ENCODE measurements at places on chromosomes 16 and 17.

DNA sequence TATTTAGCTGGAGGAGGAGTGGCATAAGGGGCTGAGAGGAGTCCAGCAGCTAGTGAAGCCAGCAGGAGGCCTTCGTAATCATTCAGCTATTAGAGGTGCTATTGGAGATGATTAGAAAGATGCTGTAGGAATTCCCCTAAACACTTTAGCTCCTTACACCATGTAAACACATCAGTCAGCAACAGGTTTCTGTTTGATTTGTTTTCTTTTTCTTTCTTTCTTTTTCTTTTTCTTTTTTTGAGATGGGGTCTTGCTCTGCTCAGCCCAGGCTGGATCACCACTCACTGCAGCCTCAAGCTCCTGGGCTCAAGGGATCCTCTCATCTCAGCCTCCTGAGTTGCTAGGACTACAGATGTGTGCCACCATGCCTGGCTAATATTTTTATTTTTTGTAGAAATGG is 10.6 kb upstream of the SEPHS2 start:
- no peak for DNase-seq

DNA sequence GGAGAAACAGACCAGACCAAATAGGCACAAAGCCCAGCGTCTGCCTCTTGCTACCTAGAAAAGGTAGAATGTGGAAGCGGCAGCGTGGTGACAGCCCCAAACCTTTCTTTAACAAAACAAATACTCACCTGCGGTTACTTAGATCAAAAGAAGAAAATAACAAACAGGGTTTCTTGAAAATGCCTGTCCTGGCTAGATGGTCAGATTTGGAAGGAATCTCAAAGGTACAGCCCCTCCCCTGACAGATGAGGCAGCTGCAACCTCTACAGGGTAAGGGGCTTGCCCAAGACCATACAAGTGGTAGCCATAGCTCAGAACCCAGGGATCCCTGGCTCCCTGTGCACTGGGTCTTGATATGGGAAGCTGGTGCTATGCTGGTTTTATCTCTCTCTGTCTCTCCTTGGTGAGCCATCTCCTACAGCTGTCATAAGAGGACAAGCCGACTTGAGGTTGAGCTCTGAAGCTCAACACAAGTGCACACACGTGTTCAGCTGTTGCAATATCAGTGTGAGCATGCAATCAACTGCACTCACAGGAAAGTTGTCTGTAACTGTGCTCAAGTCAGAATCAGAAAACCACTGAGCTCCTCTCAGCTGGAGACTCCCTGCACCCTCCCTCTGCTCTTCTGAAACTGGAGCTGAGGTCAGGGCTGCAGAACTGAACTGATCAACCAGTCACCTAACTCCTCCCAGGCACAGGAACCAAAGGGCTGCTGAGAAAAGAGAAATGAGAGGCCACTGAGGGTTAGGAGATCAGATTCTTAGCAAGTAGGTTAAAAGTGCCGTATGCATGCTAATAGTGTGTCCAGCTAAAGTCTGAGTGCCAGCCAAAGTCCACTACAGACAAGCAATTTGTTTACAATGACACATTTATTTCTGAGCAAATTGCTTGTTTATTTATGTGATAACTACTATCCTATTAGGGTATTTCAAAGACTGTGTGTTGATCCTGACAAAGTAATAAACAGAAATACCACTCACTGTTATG is 6.1 kb upstream of the RNF157 start:
- peak; percentile 21 for DNase-seq

- no peak for DNase-seq
Measured at GRCh38 chr16:27894386-27894785, 169.1 kb downstream of the GSG1L start.

DNA sequence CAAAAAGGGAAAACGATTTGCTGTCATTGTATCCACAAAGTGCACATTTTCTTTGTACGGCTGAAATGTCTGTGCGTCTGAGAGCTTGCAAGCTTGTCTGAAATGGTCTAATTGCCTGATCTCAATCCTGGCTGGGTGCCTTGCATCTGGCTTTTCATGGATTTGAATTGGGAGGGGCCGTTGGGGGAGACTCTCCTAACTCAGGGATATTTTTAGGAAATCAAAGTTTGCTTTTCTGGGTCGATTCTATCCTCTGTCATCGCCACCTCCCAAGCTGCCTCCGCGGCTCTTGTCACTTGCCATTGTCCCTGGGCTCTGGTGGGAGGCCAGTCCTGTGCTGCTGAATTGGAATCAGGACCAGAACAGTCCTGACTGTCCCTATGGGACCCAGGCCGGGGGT is 33.3 kb upstream of the MGAT5B start:
- DNase-seq = no peak

DNA sequence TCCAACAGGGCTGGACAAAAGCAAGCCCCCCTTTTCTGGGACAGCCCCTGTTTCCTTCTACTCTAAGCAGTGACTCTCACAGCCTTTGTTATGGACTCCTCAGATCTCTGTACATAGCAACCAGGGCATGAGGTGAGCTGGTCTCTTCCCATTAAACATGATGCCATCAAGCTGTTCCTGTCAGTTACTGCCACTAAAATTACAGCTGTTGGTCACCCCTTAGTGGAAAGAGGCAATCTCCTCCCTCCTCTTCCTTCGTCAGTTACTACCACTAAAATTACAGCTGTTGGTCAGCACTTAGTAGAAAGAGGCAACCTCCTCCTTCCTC is 95.2 kb upstream of the SMIM36 start:
- DNase-seq = no peak

- no peak for DNase-seq
Measured at GRCh38 chr16:88593489-88593888, 23.3 kb downstream of the ZC3H18 start.

DNA sequence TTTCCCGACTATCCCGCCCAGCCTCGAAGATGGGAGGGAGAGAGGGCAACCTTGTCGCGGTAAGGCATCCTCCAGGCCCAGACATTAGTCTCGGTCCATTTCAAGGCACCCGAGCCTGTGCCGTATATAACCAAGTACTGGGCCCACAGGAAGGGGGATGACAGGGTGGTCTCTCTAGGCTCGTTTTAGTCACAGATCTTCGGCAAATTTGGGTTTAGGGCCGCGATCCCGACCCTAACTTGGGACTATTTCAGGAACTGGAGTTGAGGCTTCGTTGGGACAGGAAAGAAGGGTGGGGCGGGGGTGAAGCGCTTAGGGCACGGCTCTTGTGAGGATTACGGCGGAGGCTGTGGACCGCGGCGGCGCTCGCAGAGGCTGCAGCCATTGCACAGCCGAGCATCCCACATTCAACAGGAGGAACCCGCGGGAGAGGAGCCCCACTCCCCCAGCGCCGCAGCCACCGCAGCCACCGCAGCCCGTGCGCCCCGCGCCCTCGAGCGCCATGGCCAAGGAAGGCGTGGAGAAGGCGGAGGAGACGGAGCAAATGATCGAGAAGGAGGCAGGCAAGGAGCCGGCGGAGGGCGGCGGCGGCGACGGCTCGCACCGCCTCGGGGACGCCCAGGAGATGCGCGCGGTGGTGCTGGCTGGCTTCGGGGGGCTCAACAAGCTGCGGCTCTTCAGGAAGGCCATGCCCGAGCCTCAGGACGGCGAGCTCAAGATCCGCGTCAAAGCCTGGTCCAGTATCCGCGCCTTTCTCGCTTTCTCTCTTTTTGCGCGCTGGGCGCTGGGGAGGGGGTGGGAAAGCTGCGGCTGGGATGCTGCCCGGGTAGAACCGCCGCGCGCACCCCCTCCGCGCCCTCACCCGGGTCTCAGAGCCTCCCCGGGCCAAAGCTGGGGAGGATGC is at the start of gene VAT1L:
VAT1L (plus strand) TSS at position 384 of the 904 bp plus-strand sequence; CDS start at position 503, 119 bp downstream.
- no peak for DNase-seq

- no peak for DNase-seq
Measured at GRCh38 chr16:19131825-19132218, 18.1 kb downstream of the ITPRIPL2 start.

- no peak for DNase-seq
Measured at GRCh38 chr17:31211352-31212012, 85.6 kb downstream of the OMG start.

- no peak for DNase-seq
Measured at GRCh38 chr17:15501282-15501681, 33.9 kb upstream of the CDRT4 start.

- DNase-seq = no peak
Measured at GRCh38 chr16:1773703-1774447, 941 bp upstream of the MRPS34 start.

DNA sequence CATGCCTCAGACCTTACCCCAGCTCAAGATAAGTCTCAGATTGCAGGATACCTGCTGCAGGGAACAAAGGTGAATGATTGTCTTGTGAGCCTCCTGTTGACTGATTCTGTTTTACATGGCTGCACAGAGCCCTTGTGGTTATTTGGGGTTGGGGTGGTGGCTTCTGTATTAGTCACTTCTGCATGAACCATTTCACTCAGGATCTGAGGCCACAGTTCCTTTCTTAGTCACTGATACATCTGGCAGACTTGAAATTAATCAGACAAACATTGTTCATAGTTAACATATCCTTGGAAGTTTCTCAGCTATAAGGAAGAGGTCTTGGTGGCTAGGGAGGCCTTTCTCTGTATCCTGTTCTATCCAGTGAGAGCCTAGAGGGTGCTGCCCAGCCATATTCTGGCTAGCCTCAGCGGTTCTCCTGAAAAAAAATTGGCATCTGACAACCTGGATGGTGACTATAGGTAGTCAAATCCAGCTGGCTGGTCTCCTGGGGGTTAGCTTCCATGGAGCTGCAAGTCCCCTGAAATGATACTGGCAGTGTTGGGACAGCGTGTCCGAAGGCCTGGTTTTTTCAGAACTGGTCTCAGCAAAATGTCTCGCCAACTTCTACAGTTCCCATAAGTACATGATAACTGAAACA is 8.4 kb upstream of the PLK1 start:
- DNase-seq = no peak

DNA sequence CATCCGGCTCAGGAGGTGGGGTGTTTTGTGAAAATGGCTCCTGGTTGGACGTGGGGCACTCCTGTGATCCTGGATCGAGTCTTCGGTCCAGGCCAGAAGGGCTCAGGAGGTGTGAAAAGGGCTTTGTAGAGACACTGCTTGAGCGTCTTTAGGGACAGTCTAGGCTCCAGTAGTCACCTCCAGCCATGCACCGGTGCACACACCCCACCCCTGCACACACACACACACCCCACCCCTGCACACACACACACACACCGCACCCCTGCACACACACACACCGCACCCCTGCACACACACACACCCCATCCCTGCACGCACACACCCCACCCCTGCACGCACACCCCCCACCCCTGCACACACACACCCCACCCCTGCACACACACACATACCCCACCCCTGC is 19.1 kb downstream of the CHMP1A start:
- no peak for DNase-seq

DNA sequence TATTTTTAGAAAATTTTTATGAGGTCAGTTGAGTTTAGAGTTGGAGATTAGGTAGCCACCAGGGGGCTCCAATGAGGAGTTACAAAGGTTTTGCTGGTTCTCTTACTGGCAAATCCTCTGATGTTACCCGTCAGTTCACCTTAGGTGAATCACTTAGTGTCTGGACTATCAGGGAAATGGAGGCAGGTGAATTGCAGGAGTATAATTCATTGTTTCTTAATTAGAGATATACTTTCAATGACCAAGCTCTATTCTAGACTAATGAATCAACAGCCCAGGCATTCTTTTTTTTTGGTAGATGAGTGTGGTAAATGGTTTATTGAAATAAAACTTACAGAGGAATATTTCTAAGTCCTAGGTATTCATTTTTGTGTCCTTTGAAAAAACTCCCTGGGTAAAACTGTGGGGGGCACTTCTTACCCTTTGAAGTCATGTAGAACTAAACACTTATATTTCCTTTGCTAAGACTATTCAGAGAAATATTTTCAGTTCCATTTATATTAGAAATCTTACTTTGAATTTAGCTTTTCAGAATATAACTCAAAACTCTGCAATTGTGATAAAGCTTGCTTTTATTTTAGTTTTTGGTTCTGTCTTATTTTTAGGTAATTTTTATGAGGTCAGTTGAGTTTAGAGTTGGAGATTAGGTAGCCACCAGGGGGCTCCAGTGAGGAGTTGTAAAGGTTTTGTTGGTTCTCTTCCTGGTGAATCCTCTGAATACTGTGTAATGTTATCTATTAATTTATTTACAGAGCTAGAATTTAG is 17.7 kb downstream of the PSMD11 start:
- DNase-seq = peak; percentile 39

DNA sequence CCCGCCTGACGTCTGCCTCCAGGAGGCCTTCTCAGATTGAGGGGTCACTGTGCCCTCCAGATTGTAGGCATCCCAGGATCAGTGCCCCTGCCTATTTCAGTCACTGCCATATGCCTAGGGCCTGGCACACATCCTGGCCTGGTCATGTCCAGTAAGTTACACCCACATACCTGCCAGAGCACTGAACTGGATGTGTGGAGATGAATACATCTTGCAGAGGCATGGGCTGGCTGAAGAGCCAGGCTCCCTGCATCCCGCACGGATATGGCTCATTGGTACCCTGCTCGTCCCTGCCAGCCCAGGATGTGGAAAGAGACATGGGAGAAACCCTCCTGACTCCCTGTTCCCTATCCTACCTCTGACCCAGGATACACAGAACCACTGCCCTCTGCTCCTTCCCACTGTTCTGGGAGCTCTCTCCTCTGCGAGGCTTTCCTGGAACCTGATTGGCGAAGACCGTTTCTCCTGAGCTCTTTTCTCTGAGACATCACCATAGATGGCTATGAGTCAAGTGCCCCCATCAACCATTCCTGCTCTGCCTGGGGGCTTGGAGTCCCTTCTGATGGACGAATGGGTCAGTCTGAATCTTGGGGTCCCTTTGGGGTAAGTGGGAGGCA is 40.0 kb upstream of the TAC4 start:
- DNase-seq = no peak

GRCh38 chr16:2692251-2692947 is 10.1 kb downstream of the KCTD5 start:
- no peak for DNase-seq

- DNase-seq = no peak
Measured at GRCh38 chr16:17431012-17431411, 39.7 kb downstream of the XYLT1 start.

DNA sequence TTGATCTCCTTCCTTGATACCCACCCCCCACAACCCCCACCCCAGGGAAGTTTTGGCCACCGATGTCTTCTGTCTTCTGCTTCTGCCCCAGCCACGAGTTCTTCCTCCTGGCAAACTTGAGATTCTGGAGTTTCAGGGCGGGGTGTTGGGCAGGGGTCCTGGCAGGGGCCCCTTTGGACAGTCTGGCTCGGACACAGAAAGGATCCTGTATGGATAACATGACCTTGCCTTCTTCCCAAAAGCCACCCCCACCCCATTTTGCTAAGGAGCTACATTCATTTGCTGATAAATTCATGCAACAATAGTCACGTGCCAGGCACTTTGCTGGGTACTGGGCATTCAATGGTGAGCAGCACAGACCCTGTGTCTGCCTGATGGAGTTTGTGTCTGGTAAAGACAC is 5.9 kb upstream of the COL1A1 start:
- no peak for DNase-seq

DNA sequence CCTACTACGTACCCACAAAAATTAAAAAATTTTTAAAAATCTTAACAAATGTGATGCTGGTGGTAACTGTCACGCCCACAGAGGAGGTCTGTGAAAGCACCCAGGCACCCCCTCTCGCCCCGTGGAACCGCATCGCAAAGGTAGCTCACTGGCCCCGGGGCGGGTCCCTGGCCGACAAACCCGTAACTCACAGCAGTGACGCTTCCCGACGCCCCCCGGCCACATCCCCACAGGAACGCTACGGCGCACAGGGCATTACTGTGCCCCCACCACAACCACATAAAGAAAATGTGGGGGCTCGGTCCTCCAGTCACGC is 366 bp downstream of the ANKS3 start:
- DNase-seq = no peak

GRCh38 chr17:27575096-27575911 is 55.7 kb upstream of the LGALS9 start:
- no peak for DNase-seq
